Activated T-cell treated with anti-CD3 and anti-CD28 coated beads, Interleukin-2, amount 50 U/mL, for 72 hours (primary cell): ENCODE measurements at places on chromosomes 3 and 15.

DNA sequence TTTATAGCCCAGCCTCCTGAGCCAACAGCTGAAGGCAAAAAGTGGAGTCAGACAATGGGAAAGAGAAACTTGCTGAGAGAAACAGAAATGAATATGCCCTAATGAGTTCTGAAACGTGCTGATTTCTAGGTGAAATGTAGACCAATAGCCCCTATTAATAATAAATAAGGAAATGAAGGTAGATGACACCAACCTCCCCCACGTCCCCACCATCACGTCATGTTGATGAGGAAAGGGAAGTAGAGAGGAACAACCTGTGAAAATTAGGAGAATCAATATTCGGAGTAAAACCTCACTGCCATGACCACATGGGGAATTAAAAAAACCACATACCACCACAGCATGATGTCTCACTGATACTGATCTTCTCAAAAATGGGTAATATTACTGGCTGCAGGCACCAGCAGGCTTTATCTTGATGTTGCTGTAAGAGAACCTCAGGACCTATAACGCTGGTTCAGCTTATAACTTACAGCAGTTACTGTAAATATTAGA, 64.0 kb downstream of the KAT2B start:
- DNase-seq = peak; percentile 34

GRCh38 chr3:3119393-3119851, 7.3 kb upstream of the TRNT1 start:
- DNase-seq = peak; percentile 65

DNA sequence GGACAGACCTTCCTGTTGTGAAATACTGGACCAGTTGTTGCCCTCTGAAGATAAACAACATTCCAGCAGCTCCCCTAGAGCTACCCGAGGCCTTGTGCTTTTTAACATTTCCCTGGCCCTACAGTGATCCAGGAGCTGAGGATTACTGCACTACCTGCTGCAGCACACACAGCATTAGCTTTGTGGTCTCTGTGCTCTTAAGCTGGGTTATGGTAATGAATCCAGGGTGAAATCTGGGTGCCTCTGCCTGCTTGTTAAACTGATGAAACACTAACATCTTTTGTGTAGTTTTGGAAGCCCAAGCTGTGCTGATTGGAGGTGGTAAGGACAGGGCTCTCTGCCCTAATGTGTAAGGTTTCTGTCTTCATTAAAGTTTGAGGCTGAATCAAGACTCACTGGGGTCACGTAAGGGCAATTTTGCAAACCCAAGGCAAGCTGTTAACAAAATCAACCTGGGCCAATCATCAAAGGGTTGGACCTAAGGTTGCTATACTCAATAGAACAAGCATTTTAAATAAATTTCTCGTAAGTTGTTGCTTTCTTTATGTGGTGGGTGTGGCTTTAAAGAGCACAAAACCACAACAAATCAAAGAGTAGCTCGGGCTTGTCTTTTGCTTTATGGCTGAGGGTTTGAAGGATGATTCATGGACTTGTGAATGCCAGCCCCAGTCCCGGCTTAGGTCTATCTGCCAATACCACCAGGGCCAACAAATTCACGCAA, 183.9 kb downstream of the TPRG1 start:
- peak; percentile 55 for DNase-seq

DNA sequence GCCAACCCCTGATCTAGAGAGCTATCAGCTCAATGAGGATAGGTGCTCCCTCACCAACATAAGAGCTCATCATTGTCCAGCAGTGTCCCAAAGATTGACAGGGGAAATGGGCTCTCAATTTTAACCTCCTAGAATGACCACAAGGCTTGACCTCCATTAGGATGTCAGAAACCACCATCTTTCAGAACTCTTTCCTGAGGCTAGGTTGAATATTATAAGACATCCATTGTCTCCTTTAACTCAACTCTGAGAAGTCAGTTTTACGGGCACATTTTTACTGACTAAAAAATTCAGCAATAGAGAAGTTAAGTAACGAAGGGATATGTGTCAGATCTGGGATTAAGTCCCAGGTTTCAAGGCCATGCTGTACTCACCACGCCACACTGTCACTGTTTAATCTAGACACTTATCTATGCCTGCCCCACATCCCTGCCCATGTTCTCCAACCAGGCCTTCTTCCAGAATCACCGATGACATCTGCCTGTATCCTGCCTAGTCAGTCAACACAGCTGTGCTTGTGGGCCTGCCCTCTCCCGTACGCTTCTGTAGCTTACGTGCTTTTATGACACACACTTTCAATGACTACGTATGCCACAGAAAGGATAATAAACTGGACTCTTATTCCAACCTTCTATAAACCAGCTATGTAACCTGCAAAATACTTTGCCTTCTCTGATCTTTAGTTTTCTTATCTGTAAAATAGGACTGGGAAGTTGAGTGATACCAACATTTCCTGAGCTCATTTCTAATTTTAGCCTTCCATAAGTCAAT, 17.1 kb upstream of the MUC13 start:
- no peak for DNase-seq

- no peak for DNase-seq
Observed at GRCh38 chr3:152416808-152417580, 148.3 kb downstream of the MBNL1 start.

DNA sequence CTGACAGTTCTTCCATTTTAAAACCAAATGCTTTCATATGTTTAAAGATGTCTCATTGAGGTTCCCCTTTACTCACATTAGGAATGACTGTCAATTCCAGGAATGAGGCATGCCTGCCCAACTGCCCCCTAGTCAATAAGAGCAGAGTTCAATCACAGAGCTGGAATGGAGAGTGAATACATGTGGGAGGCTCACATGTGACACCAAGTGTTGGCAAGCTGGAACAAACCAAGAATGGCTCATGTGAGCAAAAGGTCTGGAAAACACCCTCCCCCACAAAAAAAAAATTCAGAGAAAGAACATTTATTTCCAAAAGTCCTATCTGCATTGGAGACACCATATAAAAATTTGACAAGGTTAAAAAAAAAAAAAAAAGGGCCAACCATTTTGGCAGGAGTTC, 3.7 kb downstream of the PBRM1 start:
- DNase-seq = peak; percentile 53

GRCh38 chr3:10505791-10506585, 602 bp upstream of the ATP2B2 start:
- no peak for DNase-seq

DNA sequence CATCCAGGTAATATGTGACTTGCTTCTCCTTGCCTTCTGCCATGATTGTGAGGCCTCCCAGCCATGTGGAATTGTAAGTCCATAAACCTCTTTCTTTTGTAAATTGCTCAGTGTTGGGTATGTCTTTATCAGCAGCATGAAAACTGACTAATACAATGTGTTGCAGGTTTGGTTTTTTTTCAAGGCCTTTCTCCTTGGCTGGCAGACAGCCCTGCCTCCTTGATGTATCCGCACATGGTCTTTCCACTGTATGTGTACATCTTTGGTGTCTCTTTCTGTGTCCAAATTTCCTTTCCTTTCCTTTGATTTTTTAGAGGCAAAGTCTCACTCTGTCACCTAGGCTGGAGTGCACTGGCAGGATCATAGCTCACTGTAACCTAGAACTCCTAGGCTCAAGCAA, 260.1 kb downstream of the TUSC7 start:
- no peak for DNase-seq
